Colonic mucosa (tissue), 4 donors: ENCODE measurements at places on chromosomes 3 and 15. TPM values are rescaled to one million over a fixed set of nuclear protein-coding genes. Genes with fewer than 3 reads are reported as not detected.

DNA sequence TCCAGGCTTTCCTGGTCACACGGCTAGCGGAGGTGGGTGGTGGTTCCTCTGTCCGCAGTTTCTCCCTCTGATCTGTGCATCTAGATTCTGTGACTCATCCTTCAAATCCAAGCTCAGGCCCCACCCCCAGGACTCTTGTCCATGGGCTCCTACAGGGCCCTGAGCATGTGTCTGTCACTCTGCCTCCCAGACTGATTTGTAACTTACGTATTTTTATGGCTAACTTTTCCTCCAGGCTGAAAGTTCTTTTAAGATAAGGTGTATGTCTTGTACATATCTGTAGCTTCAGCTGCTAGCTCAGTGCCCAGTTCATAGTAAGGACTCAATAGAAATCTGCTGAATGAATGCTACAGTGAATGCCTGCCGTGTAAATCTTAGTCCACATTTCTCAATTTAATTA, 8.0 kb downstream of the ESYT3 start:
- no peak for DNase-seq

GRCh38 chr15:31866248-31866647, 164.1 kb upstream of the CHRNA7 start:
- no peak for DNase-seq

GRCh38 chr3:46381625-46382024, 10.9 kb downstream of the CCR5 start:
- DNase-seq, result no peak

DNA sequence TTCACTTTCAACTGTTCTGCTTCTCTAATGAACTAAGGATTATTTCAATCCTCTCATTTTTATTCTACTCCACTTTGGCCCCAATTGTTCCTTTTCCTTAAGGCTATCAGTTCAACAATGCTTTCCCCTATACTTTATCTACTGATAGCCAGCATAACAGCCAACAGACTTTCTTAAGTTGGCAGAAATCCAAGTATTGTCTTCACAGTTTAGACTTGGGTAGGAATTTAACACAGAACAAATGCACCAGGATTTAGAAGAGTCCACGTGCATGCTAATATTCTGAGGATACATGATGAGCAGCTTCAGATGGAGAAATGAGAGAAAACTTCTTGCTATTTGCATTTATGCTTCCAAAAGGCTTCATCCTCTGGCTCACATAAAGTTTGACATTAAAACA, 54.8 kb downstream of the FBN1 start:
- no peak for DNase-seq

GRCh38 chr15:70272565-70273355, 175.0 kb upstream of the TLE3 start:
- DNase-seq, result no peak

The LNP1 gene
- total RNA-seq, result 1.4 TPM

The ADGRG7 gene
- total RNA-seq, result 13.4 TPM
